HT-29 (cell line): ENCODE measurements at places on chromosomes 2 and 18.

GRCh38 chr18:69839497-69839896 lies 108.2 kb downstream of the CD226 start:
- no peak for DNase-seq

DNA sequence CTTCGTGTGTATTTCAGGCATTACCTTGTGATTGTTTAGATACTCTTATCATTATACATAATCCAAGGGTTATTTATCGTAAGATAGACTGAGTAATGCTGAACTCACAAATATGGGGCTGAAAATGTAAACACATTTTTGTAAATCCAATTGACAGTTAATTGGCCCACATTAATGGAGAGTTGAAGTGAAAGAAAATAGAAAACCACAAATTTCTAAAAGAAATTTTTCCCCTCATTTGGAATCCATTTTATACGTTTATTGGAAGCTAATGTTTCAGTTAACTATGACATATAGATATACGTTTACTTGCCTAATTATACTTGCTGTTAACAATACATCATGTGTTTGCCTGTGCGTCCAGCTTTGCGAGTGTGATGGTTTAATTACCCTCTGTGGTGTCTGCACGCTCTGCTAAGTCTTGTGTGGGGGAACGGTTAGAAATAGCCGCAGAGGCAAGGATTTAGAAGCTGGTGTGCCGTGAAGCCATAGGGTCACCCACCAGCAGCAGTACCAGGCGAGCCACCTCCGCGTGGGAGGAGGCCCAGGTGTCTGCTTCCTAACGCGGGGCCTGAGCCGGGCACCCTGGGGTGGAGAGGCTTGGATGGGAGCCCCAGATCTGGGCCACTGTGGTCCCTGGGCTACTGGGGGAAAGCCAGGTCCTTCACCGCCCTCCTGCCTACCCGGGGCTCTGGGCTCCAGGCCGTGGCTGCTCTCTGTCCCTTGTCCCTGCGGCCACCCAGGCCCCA lies 38.0 kb downstream of the TSHZ1 start:
- DNase-seq = no peak

DNA sequence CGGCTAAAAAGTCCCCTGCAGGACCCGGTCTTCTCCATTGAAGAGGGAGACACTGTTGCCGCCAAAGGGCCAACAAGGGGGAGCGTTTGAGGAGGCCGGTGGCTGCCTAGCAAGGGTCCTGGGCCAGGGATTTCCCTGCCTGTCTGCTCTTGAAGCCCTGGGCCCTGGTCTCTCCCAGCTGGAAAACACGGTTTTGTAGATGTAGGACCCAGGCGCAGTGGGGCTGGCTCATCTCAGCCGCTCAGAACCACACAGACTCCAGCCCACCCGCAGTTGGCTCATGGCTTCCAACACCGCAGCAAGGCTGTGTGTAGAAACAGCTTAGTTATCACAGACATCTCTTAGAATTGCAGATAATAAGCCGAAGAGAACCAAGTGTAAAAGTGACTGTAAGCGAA lies 57.1 kb upstream of the TWIST2 start:
- DNase-seq = no peak

- no peak for DNase-seq
These were observed 34.9 kb downstream of the SULT1C2 start for GRCh38 chr2:108323619-108324018.
